ENCODE measurements at places on chromosomes 6 and 20.

- DNase-seq = no peak
Observed at GRCh38 chr20:19143890-19144289, 68.6 kb upstream of the SLC24A3 start.

DNA sequence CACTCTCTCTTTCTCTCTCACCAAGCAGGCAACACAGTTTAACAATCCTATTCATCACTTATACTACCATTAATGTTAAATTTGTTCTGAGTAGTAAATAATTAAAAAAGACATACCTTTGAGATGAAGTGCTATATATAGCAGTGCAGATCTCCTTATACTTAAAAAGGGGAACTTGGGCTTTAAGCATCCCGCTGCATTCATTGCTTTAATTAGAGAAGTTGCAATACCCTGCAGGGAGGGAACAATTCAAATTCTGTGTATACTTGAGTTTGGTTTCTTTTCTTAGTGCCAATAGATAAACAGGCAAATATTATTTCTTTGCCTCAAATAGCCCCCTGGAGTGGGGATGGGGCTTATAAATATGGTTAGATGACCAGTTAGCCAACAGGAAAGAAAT is 10.8 kb upstream of the ZBTB24 start:
- no peak for DNase-seq

DNA sequence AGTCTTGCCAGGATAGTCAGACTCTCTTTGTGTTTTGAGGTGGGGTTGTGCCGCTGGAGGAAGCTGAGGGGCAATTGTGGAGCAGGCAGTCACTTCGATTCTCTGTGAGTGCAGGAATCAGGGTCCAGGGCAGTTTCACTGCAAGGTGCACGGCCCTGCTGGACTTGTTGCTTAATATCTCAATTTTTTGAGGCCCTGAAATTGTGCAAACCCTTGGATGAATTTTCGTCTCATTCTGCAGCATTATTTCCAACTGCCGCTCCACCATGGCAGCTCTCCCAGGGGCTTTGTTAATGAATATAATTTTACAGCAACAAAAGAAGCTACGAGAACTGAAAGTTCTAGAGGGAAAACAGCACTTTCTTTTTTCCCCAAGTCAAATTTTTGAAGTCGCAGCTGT is 531.9 kb downstream of the QKI start:
- DNase-seq = no peak

- DNase-seq = no peak
Observed at GRCh38 chr6:90458353-90459224, 128.3 kb downstream of the MAP3K7 start.

DNA sequence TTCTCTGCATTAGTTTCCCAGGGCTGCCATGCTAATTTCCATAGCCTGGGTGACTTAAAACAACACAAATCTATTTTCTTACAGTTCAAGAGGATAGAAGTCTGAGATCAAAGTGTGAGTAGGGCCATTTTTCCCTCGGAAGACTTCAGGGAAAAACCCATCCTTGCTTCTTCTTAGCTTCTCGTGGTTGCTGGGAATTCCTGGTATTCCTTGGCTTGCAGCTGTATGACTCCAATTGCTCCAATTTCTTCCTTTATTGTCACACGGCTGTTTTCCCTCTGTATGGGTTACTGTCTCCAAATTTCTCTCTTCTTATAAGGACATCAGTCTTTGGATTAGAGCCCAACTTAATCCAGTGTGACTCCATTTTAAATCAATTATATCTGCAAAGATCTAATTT is 128.4 kb upstream of the JAG1 start:
- no peak for DNase-seq

GRCh38 chr6:55319961-55320695 is 7.1 kb upstream of the GFRAL start:
- no peak for DNase-seq

DNA sequence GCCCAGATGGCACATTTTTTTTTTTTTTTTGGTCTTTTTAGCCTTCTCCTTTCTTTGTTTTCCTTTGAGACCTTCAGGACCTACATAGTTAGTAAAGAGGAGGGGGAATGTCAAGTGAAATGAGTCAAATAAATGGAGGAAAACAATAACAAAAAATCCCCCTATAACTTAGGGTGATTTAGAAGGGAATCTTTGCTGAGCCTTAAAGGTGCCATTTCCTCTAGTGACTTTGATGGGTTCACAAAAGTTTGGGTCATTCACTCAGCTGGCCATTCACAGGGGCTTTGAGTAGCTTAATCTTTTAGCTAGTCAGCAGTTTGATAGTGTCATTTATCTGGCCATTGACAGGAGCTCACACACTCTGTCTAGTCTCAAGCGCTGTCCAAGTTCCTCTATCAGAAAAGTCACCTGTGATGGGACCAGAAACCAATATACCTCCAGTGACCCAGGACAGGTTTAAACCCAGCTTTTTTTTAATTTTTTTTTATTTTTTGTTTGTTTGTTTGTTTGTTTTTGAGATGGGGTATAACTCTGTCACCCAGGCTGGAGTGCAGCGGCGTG is 275.1 kb upstream of the PRDM1 start:
- DNase-seq = no peak

DNA sequence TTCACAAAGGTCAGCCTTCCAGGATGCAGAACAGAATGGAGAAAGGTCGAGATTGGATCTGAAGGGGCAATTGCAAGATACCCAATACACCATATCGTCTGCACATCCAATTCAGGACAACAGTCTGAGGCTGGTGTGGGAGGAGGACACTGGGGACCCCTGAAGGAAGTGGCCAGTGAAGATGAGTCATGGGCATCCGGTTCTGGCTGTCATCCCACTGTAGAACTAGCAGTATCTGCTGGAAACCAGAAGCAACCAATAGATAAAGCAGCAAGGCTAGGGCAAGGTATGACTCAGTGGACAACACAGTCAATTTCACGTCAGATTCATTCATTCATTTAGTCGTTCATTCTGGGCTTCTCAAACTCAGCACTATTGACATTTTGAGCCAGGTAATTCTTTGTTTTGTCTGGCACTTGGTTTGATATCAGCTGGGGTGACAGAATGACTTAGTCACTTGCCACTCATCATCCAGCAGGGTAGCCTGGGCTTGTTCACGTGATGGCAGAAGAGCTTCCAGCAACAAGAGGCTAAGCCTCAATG is 30.3 kb upstream of the SHLD1 start:
- DNase-seq = no peak

DNA sequence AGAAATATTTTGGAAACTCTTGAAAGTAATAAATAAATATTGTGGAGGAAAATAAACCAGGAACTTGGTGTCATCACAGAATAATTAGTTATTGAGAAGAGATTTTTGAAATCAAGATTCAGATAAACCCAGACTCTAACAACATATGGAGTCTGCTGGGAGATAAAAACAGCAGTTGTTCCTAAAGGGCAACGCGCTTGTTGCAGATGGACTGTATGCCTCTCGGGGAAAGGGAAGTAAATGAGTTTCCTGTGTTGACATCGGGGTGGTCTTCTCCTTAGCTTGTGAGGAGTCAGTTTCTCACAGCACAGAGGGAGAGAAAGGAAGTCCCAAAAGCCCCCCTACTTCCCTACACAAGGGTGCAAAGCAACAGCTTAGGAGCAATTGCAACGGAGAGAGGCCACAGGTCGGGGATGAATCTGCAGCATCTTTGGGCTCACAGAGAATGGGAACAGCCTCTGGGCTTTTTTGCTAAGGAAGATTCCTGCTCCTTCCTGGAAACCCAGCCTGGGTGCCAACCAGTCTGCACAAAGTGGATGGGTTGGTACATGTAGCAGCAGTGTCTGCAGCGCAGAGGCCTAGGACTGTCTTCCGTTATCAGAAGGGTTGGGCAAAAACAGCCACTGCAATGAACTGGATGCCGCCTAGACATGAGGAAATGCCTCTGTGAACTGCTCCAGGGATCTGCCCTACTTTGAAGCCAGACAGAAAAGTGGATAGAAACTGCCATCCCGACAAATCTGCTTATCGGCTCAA is 603.0 kb upstream of the NRSN1 start:
- DNase-seq = no peak

GRCh38 chr6:3500262-3501014 is 43.6 kb upstream of the SLC22A23 start:
- DNase-seq = no peak

DNA sequence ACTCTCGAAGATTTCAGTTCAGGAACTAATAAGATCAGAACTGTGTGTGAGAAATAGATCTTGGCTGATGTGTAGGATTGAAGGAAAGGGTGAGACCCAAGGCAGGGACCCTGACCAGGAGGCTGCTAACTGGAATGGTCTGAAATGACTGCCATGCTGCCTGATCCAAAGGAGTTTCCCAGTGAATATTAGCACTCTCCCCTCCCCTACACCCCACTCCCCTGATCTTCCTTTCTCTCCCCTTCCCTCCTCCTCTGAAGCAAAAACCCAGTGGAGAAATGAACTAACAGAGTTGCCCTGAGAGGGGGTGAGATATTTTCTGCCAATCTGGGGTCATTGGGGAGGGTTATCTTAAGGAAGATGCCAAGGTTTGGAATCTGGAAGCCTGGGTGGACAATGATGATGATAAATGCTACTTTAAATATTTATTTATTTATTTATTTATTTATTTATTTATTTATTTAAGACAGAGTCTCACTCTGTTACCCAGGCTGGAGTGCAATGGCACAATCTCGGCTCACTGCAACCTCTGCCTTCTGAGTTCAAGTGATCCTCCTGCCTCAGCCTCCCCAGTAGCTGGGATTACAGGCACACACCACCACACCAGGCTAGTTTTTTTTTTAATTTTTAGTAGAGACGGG is 371.0 kb upstream of the CHD6 start:
- no peak for DNase-seq

DNA sequence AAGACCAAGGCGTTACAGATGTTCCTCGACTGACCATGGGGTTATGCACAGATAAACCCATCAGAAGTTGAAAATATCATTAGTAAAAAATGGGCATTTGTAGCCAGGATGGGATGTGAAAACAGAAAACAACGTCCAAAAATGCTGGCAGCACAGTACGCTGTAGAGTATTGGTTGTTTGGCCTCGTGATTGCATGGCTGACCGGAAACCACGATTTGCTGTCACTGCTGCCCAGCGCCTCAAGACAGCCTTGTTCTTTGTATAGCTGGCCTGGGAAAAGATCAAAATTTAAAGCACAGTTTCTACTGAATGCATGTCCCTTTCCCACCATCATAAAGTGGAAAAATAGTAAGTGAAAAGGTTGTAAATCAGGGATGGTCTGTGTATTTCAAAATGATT is 41.9 kb downstream of the MTHFD1L start:
- DNase-seq = no peak

- DNase-seq = no peak
Observed at GRCh38 chr6:28496099-28496779, 19.4 kb downstream of the GPX6 start.

GRCh38 chr20:8431538-8432434 is 299.7 kb downstream of the PLCB1 start:
- DNase-seq = peak; percentile 80

- no peak for DNase-seq
Observed at GRCh38 chr6:48086187-48086586, 24.8 kb downstream of the PTCHD4 start.

DNA sequence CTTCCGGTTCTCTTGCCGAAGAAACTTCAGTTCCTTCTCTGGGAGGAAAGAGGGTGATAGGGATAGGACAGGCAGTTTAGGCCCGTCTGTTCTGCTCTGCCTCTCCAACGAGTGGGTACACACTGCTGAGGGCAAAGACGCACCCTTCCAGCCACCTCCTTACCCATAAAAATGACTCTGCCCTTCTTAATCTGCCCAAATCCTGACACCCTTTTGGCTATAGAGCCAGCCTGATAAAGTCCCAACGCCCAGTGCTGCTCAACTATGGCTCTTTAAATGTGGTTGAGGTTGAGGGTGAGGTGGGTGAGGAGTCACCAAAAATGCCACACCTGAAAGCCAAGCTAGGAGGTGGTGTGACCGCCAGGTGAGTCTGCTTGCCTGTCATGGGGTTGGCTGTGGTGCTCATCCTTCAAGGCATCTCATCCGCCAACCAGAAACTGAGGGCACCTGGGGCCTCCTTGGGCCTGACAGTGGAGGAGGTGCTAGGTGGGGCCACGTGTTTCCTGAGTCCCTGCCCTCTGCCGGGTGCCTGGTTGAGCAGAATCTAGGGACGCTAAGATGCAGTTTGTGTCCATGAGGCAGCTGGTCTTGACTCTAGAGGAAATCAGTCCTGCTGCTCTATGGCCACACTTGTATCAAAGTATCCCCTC is 16.3 kb downstream of the CCDC167 start:
- no peak for DNase-seq

DNA sequence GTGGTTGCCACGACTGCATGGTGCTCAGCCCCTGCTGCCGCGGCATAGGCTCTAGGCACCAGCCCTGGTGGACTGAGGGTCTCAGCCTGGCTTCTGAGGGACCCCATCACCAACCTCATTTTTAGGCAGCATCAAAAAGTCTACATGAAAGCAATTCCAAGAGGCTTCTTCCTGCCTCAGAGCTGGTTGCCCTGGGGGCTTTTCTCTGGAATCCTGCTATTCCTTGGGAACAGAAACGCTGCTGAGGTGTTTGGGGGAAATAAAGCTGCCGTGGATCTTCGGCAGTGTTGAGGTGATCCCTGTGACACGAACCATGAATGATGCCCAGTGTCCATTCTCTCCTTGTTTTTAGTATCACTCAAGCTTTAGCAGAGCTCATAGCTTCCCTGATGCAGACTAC is 148.4 kb upstream of the LRFN2 start:
- no peak for DNase-seq

GRCh38 chr6:38483526-38483925 is 156.2 kb downstream of the BTBD9 start:
- DNase-seq = no peak

Measured in posterior cingulate gyrus (tissue), 11 donors.